ENCODE measurements at places on chromosomes 16 and 17.

DNA sequence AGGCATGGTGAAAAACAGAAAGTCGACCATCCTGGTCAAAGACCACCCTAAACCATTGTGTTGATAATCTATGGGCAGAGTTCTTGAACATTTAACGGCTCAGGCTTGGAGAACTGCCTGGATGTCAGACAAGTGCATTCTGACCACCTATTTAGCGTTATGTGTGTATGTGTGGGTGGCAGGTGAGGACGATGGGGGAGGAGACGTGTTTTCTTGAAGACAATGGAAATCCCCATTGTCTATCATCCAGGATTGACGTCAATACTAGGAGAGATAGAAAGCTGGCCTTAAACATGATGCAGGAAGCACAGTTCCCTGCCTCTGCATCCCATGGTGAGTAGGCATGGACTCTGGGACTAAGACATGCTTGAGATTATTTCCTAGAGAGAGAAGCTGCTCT is 157.4 kb upstream of the MAF start:
- no peak for DNase-seq

DNA sequence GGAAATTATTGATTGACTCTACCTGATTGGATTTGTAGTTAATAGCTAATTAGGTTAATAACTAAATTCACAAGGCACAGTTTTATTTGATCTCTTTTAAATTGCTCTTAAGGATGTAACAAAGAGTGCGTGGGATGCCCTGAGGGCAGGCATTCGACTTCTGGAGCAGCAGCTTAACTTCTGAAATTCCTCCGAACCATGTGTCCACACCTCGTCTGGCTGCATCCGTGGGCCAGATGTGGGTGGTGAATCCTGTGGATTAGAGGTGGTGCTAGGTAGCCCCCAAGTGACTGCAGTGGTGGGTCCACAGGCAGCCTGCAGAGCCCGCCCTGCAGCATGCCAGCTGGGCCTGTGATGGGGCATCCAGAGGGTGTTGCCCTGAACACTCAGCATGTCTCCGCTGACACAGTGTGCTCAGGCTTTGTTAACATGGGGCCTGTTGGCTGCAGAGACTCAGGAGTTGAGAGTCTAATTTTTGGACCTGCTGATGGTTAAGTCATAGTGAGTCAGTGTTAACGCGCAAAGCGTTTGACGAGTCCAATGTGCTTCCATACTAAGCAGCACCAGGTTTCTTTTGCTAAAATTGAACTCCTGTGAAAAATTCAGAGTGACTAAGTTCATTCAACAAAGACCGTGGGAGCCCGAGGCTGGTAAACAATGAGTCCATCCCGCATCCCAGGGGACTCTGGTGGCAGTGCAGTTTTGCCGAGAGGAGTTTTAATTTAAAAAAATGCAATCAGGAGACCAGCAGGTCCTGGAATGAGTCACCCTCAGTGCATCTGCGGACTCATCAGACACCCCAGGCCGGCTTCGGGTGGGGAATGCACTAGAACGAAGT is 3.8 kb upstream of the NPB start:
- DNase-seq, result no peak

GRCh38 chr16:66888647-66889615 is 8.6 kb downstream of the PDP2 start:
- DNase-seq, result no peak

GRCh38 chr17:82296511-82297279 is 20.7 kb downstream of the CD7 start:
- no peak for DNase-seq

Measured in suppressor macrophage (primary cell).